COR-L47 (cell line): ENCODE measurements at places on chromosomes 13 and 19.

GRCh38 chr13:60869941-60870613 lies 473.1 kb downstream of the TDRD3 start:
- DNase-seq: no peak

GRCh38 chr13:32538143-32538620 lies 413 bp downstream of the N4BP2L2 start:
- DNase-seq: no peak

GRCh38 chr19:32238076-32238475 lies 107.3 kb upstream of the ZNF507 start:
- no peak for DNase-seq

DNA sequence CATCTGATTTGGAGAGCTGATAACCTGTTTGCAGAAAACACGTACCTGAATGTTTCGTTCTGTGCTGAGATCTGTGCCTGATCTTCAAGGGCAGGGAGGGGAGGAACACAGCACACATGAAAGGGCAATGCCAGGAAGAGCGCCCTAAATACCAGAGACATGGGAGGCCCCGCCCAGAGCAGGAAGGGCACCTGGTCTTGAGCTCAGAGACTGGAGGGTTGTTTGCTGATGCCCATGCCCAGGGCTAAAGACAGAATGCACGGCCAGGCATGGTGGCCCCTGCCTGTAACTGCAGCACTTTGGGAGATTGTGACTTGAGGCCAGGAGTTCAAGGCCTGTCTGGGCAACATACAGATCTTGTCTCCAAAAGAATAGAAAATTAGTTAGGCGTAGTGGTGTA lies 183.2 kb downstream of the TUBA3C start:
- no peak for DNase-seq

GRCh38 chr13:90696656-90697055 lies 650.8 kb upstream of the MIR17HG start:
- DNase-seq: no peak

GRCh38 chr19:4323692-4324091 lies 14.9 kb downstream of the STAP2 start:
- no peak for DNase-seq

DNA sequence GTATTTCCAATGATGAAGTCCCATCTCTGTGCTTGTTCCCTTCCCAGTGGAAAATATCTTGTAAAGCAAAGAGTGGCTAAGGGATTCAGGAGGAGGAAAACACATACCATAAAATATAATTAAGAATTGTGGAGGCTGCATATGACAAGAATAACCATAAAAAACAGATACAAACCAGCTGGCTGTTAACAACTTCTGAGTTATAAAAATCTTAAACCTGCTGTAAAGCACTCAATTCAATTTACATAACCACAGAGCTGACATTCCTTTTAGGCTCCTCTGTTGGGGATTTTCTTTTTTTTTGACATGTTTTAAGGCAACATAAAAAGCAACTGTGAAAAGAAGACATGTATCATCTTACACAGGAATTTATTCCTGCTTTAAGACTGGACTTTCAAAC lies 207.6 kb downstream of the DACH1 start:
- DNase-seq: no peak

GRCh38 chr13:77384999-77385398 lies 58.1 kb upstream of the MYCBP2 start:
- DNase-seq: no peak

DNA sequence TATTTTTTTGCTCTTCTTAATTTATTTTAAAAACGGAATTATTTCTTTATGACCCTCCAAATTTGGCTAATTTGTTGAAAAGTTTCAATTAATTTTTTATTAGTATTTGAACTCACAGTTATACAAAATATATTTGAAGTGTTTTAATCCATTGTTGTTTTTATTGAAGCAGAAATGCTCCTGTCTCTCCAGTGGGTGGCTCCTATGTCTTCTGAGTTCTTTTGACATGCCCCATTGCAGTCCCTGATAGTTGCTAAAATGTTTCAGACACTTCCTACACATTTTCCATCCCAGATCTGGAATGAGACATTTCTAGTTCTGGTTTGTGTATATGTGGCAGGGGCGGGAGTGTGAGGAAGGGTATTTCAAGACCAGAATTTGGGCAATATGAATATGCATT lies 579.4 kb upstream of the PRR20A start:
- DNase-seq: peak; percentile 21

GRCh38 chr19:45866400-45867176 lies 2.5 kb downstream of the FOXA3 start:
- no peak for DNase-seq

DNA sequence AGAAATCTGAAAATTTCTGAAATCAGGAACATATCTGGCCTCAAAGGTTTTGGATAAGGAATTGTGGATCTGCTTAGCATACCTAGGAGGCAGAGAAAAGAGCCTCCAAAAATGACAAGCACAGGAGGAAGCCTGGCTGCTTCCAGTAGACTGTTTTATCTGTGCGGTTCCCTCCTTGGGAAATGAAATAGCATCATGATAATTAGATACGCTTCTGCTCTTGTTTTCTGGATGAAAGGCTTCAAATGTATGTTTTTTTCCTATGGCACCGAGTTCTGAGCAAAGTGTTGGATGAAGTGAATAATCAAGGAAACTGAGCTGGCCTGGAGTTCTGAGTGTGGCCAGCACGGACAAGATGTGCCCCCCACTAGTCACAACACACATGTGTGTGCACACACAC lies 19.8 kb upstream of the GPR12 start:
- no peak for DNase-seq

GRCh38 chr19:49983645-49984229 lies 22.8 kb upstream of the SIGLEC11 start:
- peak; percentile 47 for DNase-seq

DNA sequence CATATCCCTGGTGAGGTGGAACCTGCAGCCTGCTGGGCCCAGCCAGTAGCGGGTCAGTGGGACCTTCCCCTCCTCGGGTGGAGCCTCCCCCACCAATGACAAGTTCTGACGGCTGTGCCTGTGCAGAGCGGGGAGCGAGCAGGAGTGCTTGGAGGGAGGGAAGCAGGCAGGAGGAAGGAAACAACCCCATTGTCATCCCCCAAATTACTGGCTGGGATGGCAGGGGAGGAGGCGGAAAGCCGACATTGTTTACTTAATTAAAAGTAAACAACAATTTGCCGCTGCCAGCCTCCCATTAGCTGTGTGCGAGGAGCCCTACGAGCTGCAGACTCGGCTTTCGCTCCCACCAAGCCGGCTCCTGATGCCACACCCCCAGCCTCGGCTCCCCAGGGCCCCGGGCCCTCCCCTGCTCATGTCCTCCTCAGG lies 45.5 kb downstream of the LYL1 start:
- peak; percentile 95 for DNase-seq

DNA sequence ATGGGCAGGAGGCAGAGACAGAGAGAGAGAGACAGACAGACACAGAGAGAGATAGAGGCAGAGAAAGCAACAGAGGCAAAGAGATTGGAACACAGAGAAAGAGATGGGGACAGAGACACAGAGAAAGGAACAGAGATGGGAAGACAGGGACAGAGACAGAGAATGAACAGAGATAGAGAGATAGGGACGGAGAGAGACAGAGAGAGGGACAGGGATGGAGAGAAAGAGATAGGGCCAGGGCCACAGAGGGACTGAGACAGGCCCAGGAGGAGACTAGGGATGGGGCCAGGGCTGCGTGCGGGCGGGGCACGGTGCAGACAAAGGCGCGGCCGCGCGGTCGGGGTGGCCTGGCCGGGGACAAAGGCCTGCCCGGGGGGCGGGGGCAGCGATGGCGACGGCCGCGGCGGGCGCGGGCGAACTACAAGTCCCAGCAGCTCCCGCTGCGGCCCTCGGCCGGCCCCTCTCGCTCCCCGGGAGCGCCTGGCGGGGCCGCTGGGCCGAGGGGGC lies at the start of gene ZNF358:
ZNF358 (plus strand) TSS at position 459 of the 507 bp plus-strand sequence. CDS start 3,140 bp downstream, outside the sequence.
- peak; percentile 72 for DNase-seq

- DNase-seq: no peak
Observed at GRCh38 chr19:20969898-20970297, 46.8 kb downstream of the ZNF85 start.

- DNase-seq: no peak
Observed at GRCh38 chr13:51065372-51066090, 45.5 kb downstream of the C13orf42 start.

GRCh38 chr13:77737583-77738200 lies 40.2 kb downstream of the SLAIN1 start:
- no peak for DNase-seq

GRCh38 chr13:101218484-101218883 lies 197.8 kb downstream of the NALCN start:
- DNase-seq: no peak

DNA sequence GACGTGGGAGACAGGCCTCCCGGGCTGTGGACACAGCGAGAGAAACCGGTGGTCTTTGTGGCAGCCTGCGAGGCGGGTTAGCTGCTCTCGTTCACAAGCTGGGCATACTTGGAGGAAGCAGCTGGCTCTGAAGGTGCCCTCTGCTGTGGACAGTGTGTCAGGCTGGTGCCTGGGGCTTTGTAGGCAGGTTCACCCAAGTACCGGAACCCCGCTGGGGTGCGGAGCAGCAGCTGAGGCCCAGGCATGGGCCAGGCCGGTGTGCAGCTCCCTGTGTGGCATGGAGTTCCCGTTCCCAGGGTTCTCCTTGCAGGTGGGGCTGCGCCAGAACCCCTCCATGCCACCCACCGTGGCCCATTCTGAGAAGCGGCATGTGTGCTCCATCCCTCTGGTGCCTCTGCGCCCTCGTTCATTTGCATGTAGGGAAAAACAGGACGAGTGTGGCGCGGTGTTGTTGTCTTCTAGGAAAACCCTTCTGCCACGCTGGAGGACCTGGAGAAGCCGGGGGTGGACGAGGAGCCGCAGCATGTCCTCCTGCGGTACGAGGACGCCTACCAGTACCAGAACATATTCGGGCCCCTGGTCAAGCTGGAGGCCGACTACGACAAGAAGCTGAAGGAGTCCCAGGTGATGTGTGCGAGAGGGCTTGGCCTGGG lies 20.0 kb downstream of the UPF1 start:
- no peak for DNase-seq

DNA sequence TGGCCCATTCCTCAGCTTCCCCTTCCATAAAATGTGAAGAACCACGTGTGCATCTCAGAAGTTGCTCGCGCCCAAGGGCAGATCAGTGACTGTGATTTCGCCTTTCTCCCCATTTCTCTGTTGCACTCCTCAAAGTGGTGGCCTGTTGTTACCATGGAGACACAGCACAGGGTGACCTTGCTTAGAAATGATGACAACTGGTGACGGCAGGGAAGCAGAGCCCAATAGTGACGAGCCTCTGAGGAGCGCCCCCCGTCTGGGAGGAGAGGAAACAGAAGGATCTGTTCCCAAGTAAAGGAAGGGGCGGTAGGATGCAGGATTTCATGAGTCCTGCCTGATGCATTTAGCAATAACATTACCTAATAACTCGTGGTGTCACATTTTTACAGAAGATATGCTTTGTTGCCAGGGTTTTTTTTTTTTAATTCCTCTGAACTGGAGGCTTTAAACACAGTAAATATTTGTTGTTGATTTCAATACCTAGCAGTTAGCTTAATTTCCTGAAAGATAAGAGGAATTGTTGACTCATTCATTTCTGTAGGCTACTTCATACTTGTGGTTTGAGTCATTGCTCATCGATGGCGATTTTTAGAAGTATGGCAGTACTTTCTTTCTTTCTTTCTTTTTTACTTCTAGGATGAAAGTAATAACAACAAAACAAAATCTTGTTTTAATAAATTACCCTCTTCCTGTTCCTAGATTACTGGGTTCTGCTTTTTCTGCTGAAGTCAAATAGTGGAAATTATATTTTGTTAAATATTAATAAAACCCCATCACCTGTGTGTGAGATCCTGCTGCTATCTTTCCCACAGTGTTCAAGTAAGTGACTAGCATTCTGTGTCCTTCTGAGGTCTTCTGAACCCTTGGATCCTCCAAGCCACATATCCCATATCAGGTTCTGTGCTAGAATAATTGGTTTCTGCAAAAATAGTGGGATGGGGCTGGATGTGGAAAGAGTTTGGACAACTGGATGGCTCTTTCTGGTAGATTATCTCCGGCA lies 36.0 kb downstream of the MBNL2 start:
- no peak for DNase-seq

DNA sequence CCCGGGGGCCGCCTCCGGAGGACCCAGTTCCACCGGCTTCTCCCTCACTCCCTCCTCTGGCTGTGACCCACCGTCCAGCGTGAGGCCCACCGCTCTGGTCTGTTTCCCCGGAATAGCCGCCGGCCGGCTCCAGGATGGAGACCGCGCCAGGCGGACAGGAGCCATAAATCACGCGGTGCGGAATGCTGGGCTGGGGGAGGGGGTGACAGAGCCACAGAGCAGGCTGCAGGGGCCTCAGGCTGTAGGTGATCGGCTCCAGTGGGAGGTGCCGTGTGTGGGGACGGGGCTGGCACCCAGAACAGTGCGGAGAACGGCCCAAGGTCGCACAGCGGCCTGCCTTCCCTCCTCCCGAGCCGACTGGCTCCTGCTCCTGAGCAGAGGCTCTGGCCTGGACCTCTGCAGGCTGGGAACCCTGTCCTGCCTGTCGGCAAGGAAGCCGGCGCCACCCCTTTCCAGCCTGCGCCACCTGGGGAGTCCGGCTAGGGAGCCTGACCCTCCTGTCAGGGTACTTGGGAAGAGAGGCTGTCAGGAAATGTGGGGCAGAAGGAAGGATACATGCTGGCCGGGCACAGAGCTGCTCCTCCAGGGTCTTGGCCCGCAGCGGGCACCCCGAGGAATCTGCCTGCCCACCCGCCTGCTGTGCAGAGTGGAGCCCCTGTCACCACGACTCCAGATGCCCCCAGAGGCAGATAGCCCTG lies 8.3 kb downstream of the PIAS4 start:
- no peak for DNase-seq

GRCh38 chr13:89382981-89383380 lies 1711.8 kb downstream of the SLITRK5 start:
- DNase-seq: no peak

DNA sequence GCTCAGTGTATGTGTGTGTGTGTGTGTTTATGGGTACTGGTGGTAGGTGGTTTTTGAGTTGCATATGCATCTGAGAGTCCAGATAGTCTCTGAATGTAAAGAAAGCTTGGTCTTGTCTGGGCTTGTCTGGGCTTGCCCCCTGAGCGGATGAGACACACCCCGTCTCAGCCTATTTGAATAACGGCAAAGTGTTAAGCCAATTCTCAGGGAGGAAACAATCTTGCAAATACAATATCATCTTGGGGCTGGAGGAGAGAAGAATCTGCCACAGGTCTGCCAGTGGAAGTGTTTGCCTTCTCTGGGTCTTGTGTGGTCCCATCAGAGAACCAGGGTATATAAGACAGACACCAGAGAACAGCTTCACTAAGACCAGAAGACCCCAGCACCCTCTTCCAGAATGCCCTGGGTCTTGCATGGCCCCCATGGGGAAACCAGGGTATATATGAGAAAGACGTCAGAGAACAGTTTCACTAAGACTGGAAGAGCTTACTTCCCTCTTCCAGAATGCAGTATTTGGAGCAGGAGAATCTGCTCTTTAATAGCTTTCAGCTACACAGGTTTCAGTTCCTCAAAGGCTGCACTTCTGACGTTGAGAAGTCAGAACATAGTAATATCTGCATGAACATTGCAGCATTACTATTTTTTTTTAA lies 13.3 kb downstream of the CD70 start:
- no peak for DNase-seq

- DNase-seq: no peak
Observed at GRCh38 chr13:21730186-21730880, 59.5 kb downstream of the FGF9 start.

GRCh38 chr19:18390065-18390907 lies 4.3 kb downstream of the GDF15 start:
- DNase-seq: no peak
